ENCODE measurements at places on chromosomes 1 and 21.

GRCh38 chr1:108829498-108829916 lies 27.4 kb downstream of the AKNAD1 start:
- no peak for DNase-seq

GRCh38 chr1:11790880-11791715 lies 14.7 kb downstream of the MTHFR start:
- DNase-seq, result no peak

GRCh38 chr1:10717296-10718082 lies 79.0 kb downstream of the CASZ1 start:
- no peak for DNase-seq

DNA sequence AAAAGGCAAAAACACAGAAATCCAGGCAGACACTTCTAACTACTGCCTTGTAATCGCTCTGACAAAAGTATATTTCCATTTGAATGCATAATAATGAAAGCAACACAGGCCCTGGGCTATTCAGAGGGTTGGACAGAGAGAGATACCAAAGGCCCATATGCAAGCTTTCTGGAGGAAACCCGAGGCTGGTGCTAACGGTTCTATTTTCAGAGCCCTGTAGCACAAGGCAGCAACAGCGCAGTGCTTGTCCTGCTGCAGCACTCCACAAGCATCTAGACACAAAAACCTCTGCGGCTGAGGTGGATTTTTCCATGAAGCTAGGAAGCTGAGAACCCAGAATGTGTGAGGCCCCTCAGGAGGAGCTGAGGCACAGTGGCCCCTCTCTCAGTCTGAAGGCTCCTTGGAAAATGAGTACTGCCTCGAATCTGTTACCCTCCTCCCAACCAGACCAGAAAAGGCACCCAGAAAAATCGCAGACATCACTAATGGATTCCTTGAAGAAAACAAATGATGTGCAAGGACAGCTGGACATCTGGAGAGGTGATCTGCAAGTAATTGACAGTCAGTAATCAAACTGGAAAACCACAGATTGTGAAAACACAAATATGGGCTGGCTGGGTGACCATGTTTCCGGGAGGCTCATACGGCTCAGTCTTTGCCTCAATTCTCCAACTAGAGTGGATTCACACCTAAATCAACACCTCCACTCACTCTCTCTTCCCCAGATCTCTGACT lies 54.0 kb downstream of the COLGALT2 start:
- DNase-seq, result no peak

- DNase-seq, result no peak
Observed at GRCh38 chr1:203127666-203128430, at the start of gene ADORA1. TSS of gene ADORA1 (plus strand) at chr1:203127726. CDS start at chr1:203128842, 1,116 bp downstream.

GRCh38 chr21:45802425-45802824 lies 158.9 kb downstream of the PCBP3 start:
- DNase-seq, result no peak

DNA sequence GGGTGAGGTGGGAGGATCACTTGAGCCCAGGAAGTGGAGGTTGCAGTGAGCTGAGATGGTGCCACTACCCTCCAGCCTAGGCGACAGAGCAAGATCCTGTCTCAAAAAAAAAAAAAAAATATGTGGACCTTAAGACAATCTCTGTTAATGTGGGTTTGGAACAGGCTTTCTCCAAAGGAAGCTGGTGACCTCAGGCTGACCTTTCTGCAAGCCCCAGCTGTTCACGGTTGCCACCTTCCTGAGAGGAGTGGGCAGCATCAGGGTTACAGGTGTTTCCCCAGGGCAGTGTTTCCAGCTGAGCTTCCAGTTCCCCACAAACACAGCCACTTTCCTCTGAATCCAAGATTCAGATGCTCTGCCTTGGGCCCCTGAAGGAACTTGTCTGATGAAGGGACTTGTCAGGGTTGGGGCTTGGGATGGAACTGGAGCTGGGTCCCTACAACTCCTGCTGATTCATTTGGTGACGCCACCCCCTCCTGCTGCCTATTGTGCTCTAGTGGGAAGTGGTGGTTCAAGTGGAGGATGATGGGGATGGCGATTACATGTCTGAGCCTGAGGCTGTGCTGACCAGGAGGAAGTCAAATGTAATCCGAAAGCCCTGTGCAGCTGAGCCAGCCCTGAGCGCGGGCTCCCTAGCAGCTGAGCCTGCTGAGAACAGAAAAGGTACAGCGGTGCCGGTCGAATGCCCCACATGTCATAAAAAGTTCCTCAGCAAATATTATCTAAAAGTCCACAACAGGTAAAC lies 1.9 kb downstream of the ZBTB48 start:
- DNase-seq, result no peak

DNA sequence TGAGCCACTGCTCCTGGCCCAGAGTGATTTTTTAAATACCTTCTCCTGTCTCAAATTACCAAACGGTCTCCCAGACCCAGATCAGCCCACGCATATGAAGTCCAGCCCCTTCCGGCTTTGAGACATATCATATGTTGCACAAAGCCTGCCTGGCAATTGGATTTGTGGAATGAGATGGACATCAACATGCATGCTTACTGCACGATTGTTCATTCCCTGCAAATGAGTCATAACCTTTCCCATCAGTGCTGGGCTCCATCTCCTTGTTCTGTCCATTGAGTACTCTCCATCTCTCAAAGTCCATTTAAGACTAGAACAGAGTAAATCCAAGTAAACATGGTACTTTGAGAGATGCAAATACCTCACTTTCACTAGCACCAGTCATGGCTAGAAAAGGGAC lies 612.2 kb upstream of the USP24 start:
- DNase-seq, result no peak

DNA sequence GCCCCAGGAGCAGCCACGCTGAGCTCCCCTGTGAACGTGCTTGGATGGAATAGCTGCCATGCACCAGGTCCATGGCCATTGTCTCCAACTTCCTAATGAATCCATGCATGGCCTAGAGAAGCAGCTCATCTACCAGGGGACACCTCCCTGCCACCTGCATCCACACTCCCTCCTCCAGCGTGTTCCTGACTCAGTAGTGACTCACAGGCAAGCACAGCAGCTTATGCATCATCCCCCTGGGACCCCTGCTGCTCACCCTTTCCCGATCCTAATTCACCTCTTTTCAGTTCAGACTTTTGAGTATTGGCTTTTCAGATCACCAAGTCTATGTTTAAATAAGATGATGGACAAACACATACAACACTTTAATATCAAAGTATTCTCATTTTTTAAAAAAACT lies 39.9 kb upstream of the TADA1 start:
- no peak for DNase-seq

DNA sequence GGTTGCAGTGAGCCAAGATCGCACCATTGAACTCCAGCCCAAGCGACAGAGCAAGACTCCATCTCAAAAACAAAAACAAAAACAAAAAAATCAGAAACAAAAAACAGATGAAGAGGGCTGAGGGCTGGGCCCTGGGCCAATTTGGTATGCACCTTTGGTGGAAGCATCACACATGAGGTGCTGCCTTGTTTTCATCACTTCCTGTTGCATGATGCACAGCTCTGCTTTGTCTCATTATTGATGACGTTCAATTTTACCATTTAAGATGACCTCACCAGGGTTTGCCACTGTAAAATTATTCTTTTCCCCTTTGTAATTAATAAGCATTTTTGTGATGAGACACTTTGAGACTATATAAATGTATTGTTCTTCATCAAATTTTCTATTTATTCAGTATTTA lies 9.8 kb upstream of the IFNAR2 start:
- no peak for DNase-seq

GRCh38 chr1:220213382-220213983 lies 58.8 kb downstream of the RAB3GAP2 start:
- no peak for DNase-seq

DNA sequence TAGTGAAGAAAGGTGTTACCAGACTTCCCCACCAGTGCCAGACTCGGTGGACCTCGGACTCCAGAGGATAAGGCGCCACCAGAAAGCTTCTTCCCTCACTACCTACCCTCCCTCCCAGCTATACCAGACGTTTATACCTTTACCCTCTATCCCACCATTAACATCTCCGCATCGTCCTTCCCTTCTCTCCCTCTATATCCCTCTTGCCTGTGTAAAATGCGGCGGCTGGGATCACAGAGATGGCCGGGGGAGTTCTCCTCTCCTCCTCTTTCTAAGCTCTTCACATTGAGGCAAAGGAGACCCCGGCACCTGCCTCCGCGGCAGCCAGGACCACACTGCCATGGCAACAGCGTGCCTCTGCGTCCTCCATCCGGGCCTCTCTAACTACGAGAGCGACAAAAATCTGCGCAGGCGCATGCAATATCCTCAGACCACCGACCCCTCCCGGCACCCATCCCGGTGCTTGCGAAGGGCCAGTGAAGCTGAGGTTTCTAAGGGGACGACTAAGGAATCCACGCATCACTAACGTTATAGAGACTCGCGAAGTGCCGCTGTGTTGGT lies at the start of gene CCDC181:
CCDC181 (minus strand) TSS at position 394 of the 561 bp plus-strand sequence. CDS start 2,547 bp downstream, outside the sequence.
- DNase-seq, result peak; percentile 43

DNA sequence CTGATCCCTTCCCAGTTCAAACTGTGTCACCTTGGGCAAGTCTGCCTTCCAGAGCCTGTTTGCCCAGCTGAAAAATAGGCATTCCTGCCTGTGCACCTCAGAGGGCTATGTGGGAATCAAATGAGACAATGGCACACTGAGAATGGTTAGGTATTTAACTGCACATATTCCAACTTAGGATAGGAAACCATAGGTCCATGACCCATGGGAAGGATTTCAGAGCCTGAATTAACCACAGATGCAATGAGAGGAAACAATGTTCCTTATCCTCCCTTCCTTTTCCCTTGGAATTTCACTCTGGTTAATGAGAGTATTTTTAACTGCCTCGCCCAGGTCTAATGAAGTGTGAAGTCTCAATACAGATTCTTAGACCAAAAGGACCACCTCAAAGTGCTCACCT lies 12.7 kb downstream of the PAFAH2 start:
- no peak for DNase-seq

GRCh38 chr21:14064296-14064645 lies 146.5 kb downstream of the LIPI start:
- DNase-seq, result no peak

- DNase-seq, result no peak
Observed at GRCh38 chr1:209291715-209292114, 291.8 kb upstream of the CAMK1G start.

- no peak for DNase-seq
Observed at GRCh38 chr1:100302739-100303138, 36.7 kb downstream of the RTCA start.

DNA sequence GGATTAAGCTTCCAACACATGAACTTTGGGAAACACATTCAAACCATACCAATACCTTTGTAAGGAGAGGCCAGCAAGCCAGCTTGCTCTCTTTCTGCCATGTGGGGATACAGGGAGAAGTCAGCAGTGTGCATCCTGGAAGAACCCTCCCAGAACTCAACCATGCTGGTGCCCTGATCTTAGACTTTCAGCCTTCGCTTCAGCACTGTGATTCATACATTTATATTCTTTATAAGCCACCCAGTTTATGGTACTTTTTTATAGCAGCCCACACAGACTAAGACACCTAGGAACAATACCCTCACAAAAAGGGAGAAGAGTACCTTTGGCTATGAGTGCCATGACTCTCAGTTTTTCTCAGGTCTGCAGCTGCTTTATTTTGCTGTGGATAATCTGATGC lies 35.9 kb downstream of the C1orf87 start:
- no peak for DNase-seq

Measured in Kasumi-1 (cell line).